A549 (cell line): ENCODE measurements at places on chromosomes 3 and 15. TPM values are rescaled to one million over a fixed set of nuclear protein-coding genes. Genes with fewer than 3 reads are reported as not detected.

- DNase-seq, result no peak
Measured at GRCh38 chr15:65110676-65111292, 4.2 kb downstream of the UBAP1L start.

GRCh38 chr15:67240235-67241131, 14.0 kb downstream of the AAGAB start:
- DNase-seq, result peak; percentile 55

GRCh38 chr15:88832820-88833730, 29.8 kb downstream of the ACAN start:
- no peak for DNase-seq

DNA sequence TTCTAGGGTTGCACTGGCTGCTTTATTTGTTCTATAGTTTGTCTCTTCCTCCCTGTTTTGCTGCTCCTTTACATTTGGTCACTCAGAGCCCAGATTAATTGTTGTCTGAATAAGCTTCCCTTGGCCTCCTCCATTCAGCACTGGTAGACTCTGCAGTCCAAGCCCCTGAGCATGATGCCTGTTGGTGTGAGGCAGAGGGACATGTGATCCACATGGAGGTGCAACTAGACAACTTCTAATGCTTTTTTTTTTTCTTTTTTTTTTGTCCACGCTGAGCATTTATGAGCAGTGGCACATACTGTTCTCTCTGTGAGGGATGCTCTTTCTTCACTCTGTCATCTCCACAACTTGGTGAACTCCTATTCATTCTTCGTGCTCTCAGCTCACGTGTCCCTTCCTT, 167.3 kb upstream of the TBC1D5 start:
- DNase-seq, result no peak

DNA sequence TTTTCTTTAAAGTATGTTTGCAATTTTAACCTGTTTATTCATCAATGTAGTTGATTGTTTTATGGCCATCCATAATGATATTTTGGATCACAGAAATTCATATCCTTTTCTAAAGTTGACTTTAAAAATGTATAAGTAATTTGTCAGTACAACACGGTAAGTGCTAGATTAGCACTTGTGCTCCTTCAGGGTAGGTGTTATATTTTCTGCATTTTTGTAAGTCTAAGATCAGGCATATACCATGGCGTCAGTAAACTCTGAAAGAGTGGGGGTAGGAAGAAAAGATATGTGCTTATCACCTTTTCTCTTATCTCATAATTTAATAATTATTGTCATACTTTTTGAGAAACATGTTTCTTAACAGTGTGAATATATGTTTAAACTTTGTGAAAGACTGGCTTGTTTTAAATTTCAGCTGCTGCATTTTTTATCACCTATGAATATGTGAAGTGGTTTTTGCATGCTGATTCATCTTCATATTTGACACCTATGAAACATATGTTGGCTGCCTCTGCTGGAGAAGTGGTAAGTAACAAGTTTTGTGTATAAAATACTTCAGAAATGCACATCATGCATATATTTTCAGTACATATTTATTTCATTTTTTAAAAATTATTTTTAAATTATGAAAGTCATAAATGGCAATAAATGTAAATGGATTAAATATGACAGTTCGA, 22.1 kb downstream of the SLC25A26 start:
- DNase-seq, result no peak

DNA sequence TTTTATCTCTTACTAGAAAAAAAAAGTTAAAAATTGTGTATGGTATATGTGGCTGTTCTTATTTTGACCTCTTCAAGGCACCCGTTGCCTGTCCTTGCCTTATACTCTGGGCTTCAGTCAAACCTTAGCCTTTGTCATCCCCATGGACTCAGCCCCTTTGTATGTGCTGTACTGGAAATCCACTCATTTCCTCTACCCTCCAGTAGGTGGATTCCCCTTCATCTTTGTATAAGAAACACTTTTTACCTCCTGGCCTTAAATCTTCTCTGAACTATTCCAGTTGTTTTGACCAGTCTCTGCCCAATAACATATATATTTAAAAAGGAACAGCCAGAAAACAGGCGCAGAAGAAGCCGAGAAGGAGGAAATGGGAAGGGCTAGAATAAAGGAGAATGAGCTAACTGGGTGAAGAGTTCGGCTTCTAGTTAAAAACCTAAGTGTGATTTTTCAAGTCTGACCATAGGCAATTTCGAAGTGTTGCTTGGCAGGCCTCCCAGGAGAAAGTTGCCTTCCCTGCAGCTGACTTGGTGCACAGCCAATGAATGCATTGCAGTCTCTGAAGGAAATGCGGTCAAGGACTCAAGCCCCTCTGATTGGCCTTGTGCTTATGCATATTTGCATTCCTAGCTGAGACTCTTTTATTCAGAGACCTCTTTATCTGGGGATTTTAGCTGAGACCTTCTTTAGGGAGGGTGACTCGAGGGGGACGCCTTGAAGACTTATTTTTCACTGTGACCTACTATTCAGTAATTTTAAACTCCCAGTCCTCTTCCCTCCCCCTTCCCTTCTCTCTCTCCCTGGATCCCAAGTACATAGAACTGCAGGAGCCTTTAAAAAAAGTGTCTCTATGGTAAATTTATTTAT, 277.4 kb downstream of the ROBO1 start:
- DNase-seq, result no peak

GRCh38 chr15:27074179-27074578, 103.2 kb downstream of the GABRG3 start:
- no peak for DNase-seq

DNA sequence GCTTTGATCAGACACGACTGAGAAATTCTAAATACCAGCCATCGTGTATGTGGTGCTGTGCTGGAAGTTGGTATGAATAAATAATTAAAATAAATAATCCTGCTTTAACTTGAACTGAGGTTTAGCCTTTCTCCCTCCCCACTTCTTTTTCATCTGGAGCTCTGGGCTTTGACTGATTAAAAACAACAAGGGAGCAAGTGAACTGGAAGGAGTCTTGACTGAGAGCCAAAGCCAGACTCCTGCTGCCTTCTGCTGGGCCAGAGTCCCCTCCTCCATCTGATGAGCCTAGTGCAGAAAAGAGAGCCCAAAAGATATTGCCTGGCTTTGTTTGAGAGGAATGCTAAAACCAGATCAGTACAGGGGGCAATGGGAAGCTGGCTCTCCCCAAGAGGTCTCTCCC, 96.0 kb downstream of the CCNL1 start:
- DNase-seq, result no peak

DNA sequence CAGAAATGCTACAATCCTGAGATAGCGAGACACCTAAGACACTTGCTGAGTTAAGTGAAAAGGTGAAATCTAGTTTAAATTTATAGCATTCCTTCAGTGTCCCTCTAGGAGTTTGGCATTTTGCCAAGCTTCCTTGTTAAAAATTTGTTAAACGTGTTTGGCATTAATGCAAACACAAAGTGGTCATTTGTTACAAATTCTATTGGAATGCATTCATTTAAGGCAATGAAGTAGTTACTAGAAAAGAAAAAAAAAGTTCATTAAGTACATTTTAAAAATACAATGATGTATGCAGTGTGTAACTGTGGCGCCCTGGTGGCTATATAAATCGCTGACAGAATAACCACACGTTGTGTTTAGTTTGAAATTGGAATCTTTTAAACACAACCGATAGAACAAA, 31.3 kb upstream of the WNT5A start:
- DNase-seq, result no peak

- no peak for DNase-seq
Measured at GRCh38 chr3:49025005-49025792, 3.3 kb downstream of the NDUFAF3 start.

DNA sequence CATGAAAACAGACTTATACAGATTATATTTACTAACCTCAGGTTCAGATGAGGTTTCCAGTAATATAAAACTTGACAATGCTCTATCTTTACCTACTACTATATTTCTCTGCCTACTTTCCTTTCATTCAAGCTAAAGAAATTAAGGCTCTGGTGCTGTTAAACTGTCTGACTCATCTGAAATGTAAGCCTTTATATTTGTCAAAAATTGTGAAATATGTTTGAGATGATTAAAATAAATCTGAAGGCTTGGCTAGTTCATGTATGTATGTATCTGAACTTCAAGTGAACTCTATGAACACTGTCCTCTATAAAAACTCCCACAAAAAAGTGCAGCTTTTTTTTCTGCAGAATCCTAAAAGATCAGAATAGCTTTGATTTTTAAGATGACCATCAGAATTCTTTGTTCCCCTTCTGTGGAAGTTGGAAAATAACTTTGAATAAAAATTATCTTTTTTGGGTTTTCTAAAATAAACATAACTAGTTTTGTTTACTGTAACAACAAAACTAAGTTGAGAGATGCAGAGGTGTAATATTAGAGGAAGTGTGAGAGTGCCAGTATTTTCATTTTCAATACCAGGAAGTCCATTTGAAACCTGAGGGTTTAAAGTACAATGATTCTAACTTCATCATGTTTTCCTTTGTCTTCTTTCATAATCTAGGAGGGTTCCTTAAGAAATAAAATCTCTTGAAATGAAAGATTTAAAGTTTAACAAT, 42.2 kb downstream of the ILDR1 start:
- no peak for DNase-seq

GRCh38 chr3:42731476-42732195, 29.0 kb upstream of the HHATL start:
- DNase-seq, result no peak

DNA sequence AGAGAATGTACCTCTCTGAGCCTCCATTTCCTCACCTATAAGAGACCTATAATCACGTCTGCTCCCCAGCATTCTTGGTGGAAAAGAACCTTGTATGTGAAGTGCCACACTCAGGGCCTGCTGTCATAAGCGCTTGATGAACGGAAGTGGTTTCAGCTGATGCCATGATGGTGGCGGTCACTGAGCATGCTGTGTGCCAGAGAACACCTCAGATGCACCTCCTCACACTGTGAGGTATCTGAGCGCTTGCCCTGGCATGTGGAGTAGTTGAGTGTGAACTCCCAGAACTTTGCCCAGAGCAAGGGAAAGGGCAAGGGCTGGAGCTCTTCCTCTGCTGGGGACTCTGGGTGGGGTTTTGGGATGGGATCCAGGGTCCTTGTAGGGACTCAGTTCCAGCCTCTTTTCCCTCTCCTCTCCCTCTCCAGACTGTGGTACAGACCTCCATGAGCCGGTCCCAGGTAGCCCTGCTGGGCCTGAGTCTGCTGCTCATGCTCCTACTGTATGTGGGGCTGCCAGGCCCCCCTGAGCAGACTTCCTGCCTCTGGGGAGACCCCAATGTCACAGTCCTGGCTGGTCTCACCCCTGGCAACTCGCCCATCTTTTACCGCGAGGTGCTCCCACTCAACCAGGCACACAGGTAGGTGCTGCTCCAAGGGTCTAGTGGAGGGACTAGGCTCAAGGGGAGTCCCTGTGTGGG, 2.7 kb downstream of the ABHD14A start:
- DNase-seq, result no peak

GRCh38 chr3:69384326-69384725, 1.6 kb downstream of the FRMD4B start:
- no peak for DNase-seq

The MUC20 gene
- 0.76 to 0.95 TPM (median 0.87 TPM) in 3 replicates for polyA plus RNA-seq

The CCK gene
- 0.36 to 0.51 TPM (median 0.51 TPM) in 3 replicates for polyA plus RNA-seq

The IL17RE gene
- polyA plus RNA-seq, result 0.44 to 0.67 TPM (median 0.47 TPM) in 3 replicates
